ENCODE measurements at places on chromosomes 16 and 17.
A peak's percentile ranks its signal among the peaks of the same experiment; 100 is the strongest.

GRCh38 chr16:27154705-27155521, 48.4 kb upstream of the KDM8 start:
- no peaks in the 10 kb centered on the region for H3K27me3 ChIP-seq
- peak; percentile 46 for DNase-seq
- peaks cover 7% of the 10 kb centered on the region for H3K4me1 ChIP-seq

DNA sequence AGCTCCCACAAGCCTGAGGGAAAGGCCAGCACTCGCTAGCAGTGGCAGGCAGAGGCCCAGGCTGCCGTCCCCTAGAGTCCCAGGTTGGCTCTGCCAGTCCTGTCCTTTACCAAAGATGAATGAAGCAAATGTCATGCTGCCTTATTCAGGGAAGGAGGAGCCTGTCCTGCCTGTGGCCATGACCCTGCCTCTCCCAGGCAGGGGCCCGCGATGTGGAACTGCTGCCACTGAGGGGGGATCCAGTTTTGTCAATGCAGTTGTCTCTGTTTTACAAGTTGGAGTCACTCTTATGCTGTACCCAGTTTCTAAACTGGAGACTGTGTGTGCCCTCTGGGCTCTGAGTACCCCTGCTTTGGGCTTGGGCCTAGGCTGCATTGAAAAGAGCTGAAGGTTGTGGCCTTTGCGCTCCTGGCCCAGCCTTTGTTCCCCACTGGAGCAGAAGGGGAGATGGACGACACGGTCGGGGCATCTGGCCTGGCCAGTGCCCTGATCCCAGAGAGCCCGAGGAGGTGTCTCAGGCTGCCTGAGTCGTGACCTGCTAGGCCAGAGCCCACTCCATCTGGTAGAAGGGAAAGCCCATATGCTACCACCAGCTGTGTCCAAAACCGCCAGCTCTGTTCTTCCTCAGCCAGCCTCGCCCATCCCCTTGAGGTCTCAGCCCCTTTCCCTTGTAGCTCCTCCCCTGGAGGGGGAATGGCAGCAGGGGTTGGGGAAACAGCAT, 5.5 kb downstream of the LIMD2 start:
- peaks cover 41% of the 10 kb centered on the region for H3K4me1 ChIP-seq
- H3K27ac ChIP-seq, result peak overlapping the region; percentile 93
- peak; percentile 32 for DNase-seq
- H3K4me3 ChIP-seq, result no peak overlapping the region
- no peaks in the 10 kb centered on the region for H3K27me3 ChIP-seq

DNA sequence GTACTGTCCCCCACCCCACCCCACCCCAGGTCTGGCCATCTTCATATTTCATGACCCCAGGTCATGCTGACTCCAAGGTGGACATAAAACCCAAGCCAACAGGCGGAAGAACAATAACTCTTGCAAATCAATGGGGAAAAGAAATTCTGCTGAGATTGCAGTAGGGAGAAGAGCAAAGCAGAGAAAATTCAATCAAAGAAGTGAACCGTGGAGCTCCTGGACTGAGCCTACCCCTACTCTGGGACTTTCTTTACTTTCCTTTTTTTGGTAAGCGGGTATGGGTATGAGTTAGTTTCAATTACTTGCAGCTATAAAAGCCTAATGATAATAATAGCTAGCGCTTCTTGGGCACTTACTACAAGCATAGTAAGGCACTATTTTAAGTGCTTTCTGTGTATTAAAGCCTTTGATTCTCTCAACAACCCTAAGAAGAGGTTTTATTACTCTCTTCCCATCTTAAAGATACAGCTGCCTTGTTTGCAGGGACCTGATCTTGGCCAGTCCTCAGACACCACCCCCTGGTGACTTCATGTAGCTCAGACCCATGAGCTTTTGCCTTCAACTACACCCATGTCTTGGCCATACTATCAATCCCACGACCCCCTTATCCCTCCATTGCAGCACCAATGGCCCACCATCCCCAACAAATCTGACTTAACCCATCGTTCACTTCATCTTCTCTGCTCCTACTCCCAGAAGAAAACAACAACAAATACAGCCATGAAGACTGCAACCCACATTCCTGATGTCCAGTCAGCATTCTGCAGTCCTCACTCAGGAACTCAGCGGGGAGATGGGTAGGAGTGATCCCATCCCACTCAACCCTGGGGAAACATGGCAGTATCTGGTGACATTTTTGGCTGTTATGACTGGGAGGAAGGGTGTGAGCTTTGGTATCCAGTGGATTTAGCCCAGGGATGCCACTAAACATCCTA, 4.4 kb downstream of the GGA2 start:
- H3K27ac ChIP-seq, result no peak overlapping the region
- H3K36me3 ChIP-seq, result peaks cover 7% of the 10 kb centered on the region
- no peak for DNase-seq

GRCh38 chr17:56699186-56699894, 105.8 kb downstream of the NOG start:
- H3K4me3 ChIP-seq, result no peak overlapping the region
- no peaks in the 10 kb centered on the region for H3K36me3 ChIP-seq
- no peak for DNase-seq
- no peaks in the 10 kb centered on the region for H3K4me1 ChIP-seq

DNA sequence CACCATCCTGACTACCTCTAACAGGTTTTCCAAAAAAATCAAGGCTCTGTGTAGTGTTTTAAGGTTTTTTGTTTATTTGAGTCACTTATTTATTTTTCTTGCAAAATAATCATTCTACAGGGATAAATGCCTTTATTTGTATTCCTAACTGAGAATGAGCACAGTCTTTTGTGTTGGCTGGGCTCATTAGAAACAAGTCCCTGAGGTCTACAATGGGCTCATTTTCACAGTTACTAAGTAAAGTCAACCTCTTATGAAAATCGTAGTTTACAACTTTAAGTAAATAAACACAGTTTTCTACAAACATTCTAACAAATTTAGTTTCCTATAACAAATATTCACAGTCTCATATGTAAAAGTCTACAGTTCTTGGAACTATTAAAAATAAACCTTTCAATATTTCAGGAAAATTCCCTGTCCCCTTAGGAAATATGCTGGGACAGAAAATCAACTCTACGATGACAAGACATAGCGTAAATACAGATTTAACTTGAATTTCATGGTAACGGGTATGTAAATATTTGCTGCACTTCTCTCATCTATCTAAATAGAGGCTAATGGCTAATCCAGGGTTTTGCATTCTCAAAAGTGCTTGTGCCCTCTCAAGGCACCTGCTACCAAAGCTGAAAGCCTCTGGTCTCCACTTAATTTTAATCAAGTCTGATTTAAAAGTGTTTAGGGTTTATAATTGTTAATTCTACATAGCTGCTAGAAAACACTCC, 31.5 kb upstream of the CDH5 start:
- no peak for DNase-seq
- no peaks in the 10 kb centered on the region for H3K4me1 ChIP-seq
- no peaks in the 10 kb centered on the region for H3K36me3 ChIP-seq
- no peak overlapping the region for H3K27ac ChIP-seq
- peaks cover 3% of the 10 kb centered on the region for H3K27me3 ChIP-seq

- H3K36me3 ChIP-seq, result no peaks in the 10 kb centered on the region
- H3K4me1 ChIP-seq, result no peaks in the 10 kb centered on the region
- H3K27ac ChIP-seq, result no peak overlapping the region
- no peak for DNase-seq
- H3K27me3 ChIP-seq, result no peaks in the 10 kb centered on the region
- no peak overlapping the region for H3K4me3 ChIP-seq
Measured at GRCh38 chr16:53945996-53946395, 242.0 kb downstream of the FTO start.
